ENCODE measurements at places on chromosomes 6 and 20. TPM values are rescaled to one million over a fixed set of nuclear protein-coding genes. Genes with fewer than 3 reads are reported as not detected.

DNA sequence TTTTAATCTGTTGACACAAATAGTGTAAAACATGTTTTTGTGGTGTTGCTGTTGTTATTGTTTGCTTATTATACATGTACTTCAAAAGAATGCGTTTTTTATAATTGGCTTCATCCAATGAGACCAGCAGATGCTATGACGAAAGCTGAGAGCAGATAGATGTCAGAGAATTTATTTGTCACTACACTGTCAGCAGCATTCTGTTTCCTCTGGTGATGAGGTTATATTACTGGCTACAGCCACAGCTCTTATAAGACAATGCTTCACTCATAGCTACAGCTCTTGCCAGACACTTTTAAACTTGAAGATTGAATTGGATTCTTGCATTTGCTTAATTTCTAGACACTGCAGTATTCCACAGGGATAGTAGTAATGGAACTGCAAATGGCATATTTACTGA is 860.5 kb downstream of the TBC1D32 start:
- no peak for DNase-seq

The MOXD1 gene
- 28.5 TPM for total RNA-seq

DNA sequence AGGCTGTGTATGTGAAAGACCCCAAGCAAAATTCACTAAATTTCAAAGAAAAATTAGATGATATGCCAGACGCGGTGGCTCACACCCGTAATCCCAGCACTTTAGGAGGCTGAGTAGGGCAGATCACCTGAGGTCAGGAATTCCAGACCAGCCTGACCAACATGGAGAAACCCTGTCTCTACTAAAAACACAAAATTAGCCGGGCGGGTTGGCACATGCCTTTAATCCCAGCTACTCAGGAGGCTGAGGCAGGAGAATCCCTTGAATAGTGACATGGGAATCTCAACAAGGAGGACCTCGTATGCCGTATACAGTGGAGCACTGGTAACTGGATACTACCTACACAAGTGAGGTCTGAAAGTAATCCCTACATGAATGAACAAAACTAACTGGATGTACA is 92.7 kb upstream of the JARID2 start:
- DNase-seq = no peak

DNA sequence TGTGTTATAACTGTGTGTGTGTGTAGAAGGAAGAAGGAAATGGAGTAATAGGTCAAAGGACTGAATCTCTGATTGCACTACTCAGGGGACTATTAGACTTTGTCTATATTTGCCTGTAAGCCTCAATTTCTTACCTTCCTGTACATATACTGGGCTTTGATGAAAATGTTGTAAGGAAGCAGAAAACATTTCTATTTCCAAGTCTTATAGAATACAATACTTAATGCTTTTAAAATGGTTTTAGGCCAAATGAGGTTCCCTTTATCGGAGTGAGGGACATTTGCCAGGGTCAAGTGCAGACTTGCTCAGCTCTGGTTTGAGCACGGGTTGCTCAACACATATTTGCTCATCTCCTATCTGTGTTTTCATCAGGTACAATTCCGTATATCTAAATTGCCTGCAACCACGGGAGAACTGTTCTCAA is 28.3 kb downstream of the MEP1A start:
- DNase-seq = no peak

- no peak for DNase-seq
These were observed 279.7 kb downstream of the ZFAND3 start for GRCh38 chr6:38099221-38099620.

Data from epithelial cell of proximal tubule (primary cell).